ENCODE measurements at places on chromosomes 3 and 15. TPM values are rescaled to one million over a fixed set of nuclear protein-coding genes. Genes with fewer than 3 reads are reported as not detected.

GRCh38 chr15:57223887-57224286 is 152.4 kb upstream of the CGNL1 start:
- peaks cover 3% of the 10 kb centered on the region for H3K4me1 ChIP-seq
- H3K4me3 ChIP-seq = no peak overlapping the region
- H3K36me3 ChIP-seq = no peaks in the 10 kb centered on the region
- H3K27me3 ChIP-seq = no peaks in the 10 kb centered on the region
- DNase-seq = no peak

DNA sequence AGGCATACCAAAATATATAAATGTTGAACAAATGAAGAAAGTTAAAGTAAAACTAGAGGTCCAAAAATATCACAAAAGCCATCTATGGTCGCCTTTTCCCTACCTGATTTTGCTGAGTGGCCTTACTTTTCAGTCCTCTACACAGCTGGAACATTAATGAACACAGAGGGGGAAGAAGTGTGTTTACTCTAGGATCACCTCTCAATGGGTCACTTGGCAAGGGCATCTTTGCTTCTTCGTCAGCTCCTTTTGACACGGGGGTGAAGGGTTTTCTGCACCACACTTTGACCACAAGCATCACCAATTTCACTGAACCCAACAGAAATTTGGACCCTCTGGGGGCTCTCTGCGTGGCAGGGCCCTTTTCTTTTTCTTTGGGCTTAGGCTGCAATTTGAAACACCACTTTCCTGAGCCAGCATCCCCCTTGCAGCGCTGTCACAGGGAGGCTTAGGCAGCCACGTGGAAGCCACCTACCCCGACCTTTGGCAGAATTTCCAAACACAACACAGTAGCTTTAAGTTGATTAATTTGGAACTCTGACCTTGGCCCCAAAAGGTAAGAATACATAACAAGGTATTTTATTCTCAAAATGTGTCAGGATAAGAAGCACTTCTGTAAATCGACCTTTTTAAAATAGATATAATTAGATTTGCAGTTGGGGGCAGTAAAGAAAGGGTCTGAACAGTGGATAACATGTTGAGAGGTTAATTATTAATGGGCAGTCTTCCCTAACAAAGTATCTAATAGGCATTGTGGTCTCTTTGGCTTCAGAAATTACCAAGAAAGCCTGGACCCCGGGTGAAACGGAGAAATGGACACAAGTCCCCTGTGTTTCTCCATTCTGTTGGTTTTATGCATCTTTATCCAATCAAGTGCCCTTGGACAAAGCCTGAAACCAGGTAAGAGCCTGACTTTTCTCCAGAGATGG is at the start of gene LIPC:
TSS of gene LIPC (plus strand) at position 771 of the 929 bp plus-strand sequence. CDS start at position 813, 42 bp downstream.
- no peak for DNase-seq
- H3K4me3 ChIP-seq = no peak within 1 kb of the TSS
- H3K27me3 ChIP-seq = no peaks in the 10 kb centered on the region
- no peak within 1 kb of the TSS for H3K27ac ChIP-seq

- peaks cover 25% of the 10 kb centered on the region for H3K36me3 ChIP-seq
- peak within 1 kb of the TSS; percentile 97 for H3K4me3 ChIP-seq
- peaks cover 7% of the 10 kb centered on the region for H3K27me3 ChIP-seq
- peaks cover 30% of the 10 kb centered on the region for H3K4me1 ChIP-seq
- DNase-seq = peak; percentile 85
Observed at GRCh38 chr15:60397772-60398445, at the start of gene ANXA2. Gene ANXA2 (minus strand): TSS chr15:60397986. CDS start chr15:60386075, 11,911 bp downstream.

- no peak overlapping the region for H3K4me3 ChIP-seq
- peak overlapping the region; percentile 71 for H3K27ac ChIP-seq
- no peaks in the 10 kb centered on the region for H3K27me3 ChIP-seq
- no peaks in the 10 kb centered on the region for H3K36me3 ChIP-seq
- peaks cover 27% of the 10 kb centered on the region for H3K4me1 ChIP-seq
Observed at GRCh38 chr15:31397851-31398661, 71.4 kb downstream of the KLF13 start.

PAK2 gene
- 77.2 TPM for total RNA-seq

Data from activated naive CD8-positive, alpha-beta T cell treated with anti-CD3 and anti-CD28 coated beads, Interleukin-2, amount 10 ng/mL, durations not matched to agents 7 days and 5 days (primary cell).